ENCODE measurements at places on chromosomes 5 and 9.

DNA sequence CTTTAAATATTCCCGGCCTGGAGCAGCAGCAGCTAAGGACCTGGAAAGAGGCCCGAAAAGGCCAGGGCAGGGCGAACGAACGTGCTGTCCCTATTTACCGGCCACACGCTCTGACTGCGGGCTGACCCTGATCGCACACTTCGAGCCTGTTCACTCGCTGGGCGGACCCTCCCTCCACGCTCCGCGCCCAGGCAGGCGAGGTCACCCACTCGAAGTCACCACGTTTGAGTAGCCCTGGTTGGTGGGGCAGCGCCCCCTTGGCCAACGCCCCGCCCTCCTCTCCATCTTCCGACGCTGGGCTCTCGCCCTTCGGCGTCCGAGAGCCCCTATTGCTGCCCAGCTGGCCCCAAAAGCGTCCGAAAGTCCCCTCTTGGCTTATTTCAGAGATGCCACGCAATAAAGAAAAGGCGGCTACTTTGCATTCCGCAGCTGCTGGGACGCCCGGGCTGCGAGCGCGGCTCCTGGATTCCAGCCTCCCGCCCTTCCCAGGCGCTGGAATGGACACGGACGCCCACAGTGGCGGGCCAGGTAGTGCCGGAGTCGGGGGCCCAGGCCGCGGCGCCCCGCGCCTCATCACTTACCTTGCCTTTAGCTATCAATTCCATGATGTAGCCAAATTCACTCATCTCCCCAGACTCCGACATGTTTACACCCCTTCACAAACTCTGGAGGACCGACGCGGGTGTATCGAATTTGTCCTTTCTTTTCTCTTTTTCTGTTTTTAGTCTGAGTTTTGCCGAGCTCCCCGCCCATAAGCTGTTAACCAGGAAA, 9.9 kb upstream of the TRIM36 start:
- DNase-seq = no peak

DNA sequence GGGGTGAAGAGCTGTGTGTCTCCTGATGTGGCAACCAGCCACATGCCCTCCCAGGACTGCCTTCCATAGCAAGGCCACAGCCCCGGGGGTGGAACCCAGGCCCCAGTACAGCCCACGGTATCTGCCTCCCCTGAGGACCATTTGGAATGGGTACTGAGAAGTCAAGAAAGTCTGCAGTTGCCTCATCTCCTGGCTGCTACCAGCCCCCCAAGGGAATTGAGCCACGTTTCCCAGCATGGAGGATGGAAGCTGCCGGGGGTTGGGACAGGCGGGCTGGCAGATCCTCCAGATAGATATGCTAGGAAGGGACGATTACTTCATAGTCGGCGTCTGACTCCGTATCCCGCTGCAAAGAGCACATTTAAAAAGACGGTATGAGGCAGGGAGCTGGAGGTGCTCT, 5.5 kb upstream of the DMRT2 start:
- DNase-seq = no peak

- no peak for DNase-seq
Observed at GRCh38 chr9:128310461-128310860, 11.8 kb downstream of the TRUB2 start.

DNA sequence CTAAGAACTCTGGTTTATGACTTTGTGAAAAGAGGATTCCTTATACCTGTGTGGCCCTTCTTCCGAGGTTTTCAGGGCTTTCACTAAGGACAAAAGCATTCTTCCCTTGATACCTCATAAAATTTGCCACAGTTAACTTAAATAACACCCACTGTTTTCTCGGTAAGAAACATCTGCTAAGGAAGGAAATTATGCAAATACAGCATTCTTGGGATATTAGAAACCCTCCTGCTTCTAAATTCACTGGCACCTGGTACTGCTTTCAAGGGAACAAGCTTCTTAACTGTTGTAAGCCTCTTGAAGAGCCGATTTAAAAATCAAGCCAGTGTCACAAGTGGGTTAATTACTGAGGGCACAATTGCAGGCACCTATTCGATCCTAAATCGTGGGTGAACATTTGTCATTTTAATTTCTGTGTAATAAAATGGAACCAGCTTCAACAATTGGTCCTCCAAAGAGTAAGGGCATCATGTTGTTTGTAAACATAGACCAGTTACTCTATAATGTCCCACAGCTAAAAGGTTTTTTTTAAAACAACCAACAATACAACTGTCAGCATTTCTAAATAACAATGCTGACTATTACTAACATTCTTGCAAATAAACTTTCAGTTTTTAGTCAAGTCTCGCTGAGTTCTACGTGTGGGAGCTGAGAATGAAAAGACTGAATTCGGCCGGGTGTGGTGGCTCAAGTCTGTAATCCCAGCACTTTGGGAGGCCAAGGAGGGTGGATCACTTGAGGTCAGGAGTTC, 26.6 kb downstream of the AK3 start:
- DNase-seq = no peak

- DNase-seq = no peak
Observed at GRCh38 chr9:124263800-124264426, 6.2 kb downstream of the NEK6 start.

DNA sequence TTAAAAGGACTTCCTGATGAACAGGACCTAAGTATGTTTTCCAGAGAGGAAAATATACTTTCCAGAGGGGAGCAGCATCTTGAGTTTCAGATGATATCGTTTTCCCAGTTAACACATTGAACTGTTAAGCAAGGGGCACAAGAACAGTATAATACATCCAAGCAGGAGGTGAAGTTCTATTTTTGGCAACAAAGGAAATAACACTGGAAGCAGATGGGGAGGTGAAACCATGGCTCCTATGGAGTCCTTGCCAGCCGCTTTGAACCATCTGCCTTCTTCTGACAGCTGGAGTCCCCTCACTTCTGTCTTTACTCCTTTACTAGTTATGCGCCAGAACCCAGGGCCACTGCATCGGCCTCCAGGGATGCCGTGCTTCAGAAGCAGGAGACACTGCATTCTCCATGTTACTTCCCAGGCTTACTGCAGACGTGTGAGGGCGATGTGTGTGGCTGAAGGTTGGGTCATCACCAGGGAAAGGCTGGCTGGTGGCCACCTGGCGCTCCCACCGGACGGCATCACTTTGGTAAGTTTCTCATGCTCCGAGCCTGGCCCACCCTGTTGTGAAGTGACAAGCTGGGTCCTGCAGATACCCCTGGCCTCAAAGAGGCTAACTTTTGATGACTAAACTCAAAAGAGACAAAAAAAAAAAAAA, 77.8 kb downstream of the TTLL11 start:
- no peak for DNase-seq

DNA sequence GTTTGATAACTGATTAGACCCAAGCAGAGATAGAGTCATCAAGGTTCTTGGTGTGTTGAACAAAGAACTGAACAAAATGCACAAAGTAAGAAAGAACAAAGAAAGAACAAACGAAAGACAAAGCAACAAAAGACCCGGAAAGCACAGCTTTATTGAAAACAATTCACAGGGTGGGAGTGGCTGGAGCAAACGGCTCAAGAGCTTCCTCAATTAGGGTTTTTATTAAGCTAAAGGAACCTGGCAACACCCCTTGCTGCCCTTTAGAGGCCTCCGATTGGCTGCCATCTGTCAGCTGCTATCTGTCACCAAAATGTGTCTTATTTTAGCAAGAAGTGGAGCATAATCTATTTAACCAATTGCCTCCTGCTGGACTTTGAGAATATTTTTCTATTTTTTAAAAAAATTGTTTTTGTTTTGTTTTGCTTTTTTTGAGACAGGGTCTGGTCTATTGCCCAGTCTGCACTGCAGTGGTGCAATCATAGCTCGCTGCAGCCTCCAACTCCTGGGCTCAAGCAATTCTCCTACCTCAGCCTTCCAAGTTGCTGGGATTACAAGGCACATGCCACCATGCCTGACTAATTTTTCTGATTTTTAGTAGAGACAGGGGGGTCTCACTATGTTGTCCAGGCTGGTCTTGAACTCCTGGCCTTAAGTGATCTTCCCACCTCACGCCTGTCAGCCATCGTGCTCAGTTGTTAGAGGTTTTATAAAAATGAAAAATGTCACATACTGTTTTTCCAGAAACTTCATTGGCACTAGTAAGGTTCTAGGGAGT, 7.7 kb upstream of the ABO start:
- DNase-seq = no peak

DNA sequence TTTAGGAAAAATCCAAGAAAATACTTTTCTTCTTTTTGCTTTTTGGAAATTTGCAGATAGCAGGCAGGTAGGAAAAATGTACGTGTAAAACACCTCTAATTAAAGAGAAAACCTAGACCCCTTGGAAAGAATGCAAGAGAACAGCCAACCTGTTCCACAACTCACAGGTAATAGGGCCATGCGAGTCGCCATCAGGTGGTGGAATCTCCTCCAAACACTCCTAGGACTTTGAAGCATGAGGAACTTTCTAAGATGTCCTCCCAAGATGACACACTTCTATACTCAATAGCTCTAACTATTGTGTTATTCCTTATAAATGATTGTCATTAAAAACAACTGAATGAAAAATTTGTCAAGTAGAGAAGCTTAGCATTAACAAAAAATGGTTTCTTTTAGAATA, 174.0 kb downstream of the TMC1 start:
- no peak for DNase-seq

GRCh38 chr5:98785244-98785643, 11.8 kb downstream of the RGMB start:
- no peak for DNase-seq

GRCh38 chr5:72691751-72692150, 124.7 kb upstream of the TNPO1 start:
- no peak for DNase-seq

GRCh38 chr5:91712718-91713117, 329.6 kb upstream of the ARRDC3 start:
- no peak for DNase-seq

DNA sequence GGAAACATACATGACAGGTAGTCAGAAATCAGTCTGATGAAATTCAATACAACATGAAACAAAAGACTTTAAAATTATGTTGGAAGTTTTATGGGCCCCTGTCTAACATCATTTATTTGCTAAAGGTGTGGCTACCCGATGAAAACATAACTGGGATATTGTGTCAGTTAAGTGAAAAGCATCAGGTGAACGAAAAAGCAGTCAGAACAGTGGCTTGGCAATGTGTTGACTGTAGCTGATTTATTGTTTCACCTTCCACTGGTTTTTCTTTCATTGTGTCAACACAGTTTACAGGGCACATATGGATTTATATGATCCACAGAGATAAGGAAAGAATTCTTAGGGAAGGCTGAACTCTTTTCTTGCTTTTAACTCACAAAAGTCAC, 429.6 kb upstream of the ZNF608 start:
- no peak for DNase-seq

- no peak for DNase-seq
Observed at GRCh38 chr5:127353327-127353726, 62.7 kb downstream of the MEGF10 start.

- no peak for DNase-seq
Observed at GRCh38 chr5:39486361-39486760, 61.6 kb upstream of the DAB2 start.

- no peak for DNase-seq
Observed at GRCh38 chr5:124936626-124936933, 190.1 kb upstream of the ZNF608 start.

- DNase-seq = no peak
Observed at GRCh38 chr5:142870532-142871362, 100.6 kb downstream of the ARHGAP26 start.

- no peak for DNase-seq
Observed at GRCh38 chr5:166724284-166724683, 1567.2 kb upstream of the WWC1 start.

- no peak for DNase-seq
Observed at GRCh38 chr9:88183798-88184495, 45.7 kb upstream of the SPATA31C2 start.

- no peak for DNase-seq
Observed at GRCh38 chr5:16901021-16901644, 35.0 kb downstream of the MYO10 start.

- DNase-seq = no peak
Observed at GRCh38 chr9:136339173-136339957, 12.0 kb downstream of the GPSM1 start.

DNA sequence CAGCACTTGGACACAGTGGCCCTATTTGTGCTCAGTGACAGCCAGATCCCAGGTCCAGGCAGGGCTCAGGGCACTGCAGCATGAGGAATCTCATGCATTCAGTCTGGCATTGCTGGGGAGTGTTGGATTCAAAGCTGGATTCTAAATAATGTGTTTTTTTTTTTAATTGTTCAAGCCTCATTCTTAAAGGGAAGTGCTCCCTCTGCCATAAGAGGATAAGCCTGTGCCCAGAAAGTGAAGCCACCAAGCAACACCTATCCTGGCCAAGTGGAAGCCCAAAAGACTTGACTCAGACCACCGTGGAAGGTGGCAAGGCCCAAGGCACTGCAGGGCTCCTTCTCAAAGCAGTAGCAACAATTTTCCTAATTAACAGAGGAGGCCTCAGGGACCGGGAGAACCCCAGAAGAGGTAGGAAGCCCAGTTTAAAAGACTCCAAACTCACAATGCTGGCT, 135.6 kb downstream of the ACTL7B start:
- DNase-seq = no peak

GRCh38 chr5:57937025-57937424, 454.4 kb upstream of the ACTBL2 start:
- DNase-seq = no peak

- no peak for DNase-seq
Observed at GRCh38 chr9:5988265-5988664, 27.2 kb downstream of the RANBP6 start.

DNA sequence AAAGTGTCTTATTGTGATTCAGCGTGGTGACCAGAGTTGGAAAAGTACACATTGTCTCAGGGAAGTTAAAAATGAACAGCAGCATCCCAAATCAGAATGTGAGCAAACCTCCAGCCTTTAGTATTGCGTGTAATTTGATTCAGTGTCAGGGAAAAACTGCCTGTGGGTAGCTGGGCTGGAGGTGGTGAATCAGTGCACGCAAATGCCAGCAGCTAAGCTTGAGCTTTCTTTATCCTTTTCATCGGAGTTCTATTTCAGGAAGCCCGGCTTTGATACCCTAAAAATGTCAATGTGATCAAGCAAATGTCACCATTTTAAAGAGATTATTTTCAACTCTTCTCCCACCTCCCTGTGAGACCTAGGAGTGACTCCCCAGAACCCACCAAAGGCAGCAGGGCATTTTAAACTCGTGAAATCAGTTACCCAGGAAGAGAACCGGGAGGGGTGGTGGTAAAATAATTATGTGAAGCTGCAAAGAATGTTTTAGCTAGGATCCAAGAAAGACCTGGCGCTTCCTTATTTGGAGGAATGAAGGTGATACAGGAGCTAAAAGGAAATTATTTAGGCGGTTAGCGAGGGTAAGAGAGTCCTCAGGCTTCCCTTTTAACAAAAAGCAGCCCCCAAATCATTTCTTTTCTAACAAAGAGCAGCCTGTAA, 25.7 kb upstream of the C5orf47 start:
- DNase-seq = no peak

- DNase-seq = no peak
Observed at GRCh38 chr5:71475788-71476384, 20.4 kb downstream of the BDP1 start.

- no peak for DNase-seq
Observed at GRCh38 chr5:169716287-169716686, 79.2 kb downstream of the DOCK2 start.

Measured in activated T-helper 9 cell treated with anti-CD3 and anti-CD28 coated beads, Interleukin-2, amount 50 U/mL, for 16 hours (primary cell).